ENCODE measurements at places on chromosomes 6 and 20.
A peak's percentile ranks its signal among the peaks of the same experiment; 100 is the strongest.

- no peak for DNase-seq
Measured at GRCh38 chr6:106214531-106214930, 111.0 kb downstream of the ATG5 start.

DNA sequence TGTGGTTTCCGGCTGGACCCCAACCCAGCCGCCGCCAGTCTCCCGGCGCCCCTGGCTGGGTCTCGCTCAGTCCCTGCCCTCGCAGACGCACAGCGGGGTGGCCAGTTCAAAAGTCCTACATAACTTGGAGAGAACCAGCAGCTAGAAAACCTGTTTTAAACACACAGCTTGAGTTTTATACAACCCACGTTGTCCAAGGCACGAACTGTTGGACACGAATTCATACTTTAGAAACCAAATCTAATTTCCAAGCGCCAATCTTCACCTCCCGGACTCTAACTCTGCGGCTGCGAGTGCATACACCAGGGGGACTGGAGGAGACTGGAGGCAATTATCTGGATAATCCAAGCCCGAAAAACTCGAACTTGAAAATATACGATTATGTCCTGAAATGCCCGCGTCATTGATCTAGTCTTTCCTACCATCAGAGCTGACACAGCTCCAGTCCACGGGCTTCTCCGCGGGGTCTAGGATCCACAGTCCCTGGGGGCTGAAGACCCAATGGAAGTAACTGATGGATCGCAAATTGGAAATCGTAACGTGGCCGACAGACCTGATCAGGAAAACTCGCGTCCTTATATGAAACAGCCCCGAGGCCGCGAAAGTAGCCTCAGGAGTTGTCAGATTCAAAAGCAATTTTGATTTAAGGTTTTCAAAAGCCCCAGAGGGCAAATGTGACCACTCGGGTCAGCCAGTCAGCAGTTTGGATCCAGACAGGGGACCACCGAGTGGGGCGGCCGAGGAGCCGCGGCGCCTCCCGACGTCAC is 843 bp upstream of the HEY2 start:
- DNase-seq: no peak

DNA sequence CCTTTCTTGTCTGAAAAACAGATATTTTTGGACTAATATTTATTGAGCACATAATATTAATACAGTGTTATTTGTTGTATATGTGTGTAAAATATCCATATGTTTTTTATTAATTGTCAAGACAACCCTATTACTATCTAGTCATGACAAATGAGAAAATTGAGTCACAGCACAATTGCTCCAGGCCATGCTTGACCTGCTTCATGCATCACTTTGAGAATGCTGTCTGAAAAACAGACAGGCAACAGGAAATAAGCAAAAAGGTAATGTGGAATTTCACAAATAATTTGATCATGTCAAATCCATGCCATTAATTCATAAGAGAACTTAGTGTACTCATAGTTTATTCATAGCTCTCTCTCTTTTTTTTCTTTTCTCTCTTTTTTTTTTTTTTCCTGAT is 246.5 kb downstream of the RIMS1 start:
- no peak for DNase-seq

- DNase-seq: no peak
Measured at GRCh38 chr6:162099685-162100084, 627.9 kb downstream of the PRKN start.

DNA sequence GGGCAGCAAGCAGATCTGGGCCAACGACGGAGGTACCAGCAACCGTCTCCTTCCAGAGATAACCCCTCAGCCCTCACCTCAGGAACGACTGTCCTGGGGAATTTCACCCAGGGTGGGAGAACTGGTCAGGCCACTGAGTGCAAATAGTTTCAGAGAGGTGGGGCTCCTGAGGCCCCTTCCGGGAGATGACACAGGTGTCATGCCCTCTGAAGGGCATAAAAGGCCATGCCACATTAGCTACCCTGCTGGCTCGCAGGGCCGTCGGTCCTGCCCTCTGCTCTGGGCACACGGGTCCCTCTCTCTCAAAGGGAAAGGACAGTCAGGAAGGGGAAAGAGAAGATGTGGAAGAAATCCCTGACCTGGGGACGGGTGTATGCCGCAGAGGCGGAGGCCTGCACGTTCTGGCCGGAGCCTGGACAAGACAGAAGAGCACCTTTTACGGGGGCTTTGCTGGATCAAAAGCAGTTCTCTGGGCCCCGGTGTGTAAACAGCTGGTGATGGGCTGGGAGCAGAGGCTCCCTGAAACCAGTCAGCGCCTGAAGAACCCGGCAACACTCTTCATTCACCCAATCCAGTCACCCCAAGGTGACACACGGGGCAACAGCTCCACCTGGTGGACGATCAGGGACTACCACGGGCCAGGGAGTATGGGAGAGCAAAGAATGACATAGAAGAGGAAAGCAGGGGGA is 6.4 kb upstream of the TAF8 start:
- peak; percentile 21 for DNase-seq

DNA sequence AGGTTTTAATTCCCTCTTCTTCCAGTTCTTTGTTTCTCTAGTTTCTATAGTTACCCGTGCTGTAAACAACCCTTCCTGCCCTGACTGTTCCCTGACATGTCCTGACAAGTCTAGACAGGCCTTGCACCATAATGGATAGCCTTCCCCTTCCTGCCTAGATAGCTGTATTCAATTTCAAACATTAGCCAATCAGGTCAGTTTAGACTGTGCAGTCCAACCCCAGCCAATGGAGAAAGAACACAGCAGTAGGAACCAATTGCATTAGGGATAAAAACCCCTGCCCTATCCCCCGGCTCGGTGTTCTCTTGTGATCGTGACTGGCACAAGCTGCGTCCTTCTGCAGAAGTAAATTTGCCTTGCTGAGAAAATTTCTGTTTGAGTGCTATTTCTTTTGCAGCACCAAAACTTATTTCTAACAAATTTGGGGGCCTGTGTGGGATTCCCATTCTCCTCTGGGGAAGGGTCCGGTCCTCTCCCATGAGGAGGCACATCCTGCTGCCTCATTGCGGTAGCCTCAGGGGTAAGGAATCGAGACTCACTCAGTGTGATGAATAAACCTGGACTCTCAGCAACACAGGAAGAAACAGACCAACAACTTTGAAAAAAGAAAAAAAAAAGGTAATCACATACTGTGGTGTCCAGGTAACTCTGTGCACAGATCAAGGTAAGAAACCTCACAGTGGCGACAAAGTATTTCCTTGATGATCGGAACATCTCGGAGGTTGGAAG is 248.7 kb upstream of the ECI2 start:
- no peak for DNase-seq

- no peak for DNase-seq
Measured at GRCh38 chr6:93972791-93973190, 553.4 kb upstream of the EPHA7 start.

- DNase-seq: no peak
Measured at GRCh38 chr6:122821095-122821494, 32.0 kb downstream of the SMPDL3A start.
